ENCODE measurements at places on chromosomes 1 and 21.

DNA sequence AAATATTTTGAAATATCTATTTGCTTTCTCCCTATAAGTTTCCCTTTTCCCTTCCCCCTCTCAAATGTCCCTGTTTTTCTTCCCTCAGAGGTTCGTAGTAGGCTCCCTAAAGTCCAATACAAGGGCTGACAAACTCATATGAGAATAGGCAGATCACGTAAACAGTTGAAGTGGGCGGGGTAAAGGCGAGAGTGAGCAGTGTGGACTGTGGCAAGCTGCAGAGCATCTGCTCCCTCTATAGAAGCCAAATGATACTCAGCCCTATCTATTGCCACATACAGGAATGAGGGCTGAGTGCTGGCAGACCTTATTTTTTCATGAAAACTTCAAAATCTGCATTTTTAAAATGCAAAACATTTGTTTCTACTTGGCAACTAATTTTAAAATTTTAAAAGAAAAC lies 26.3 kb downstream of the PRDX6 start:
- DNase-seq, result no peak

- DNase-seq, result no peak
Observed at GRCh38 chr1:69425871-69426270, 141.9 kb upstream of the LRRC7 start.

- no peak for DNase-seq
Observed at GRCh38 chr21:35414056-35414455, 365.0 kb upstream of the RUNX1 start.

GRCh38 chr1:183139281-183139942 lies 46.7 kb upstream of the LAMC2 start:
- no peak for DNase-seq

- no peak for DNase-seq
Observed at GRCh38 chr1:95309031-95309471, 75.0 kb downstream of the RWDD3 start.

DNA sequence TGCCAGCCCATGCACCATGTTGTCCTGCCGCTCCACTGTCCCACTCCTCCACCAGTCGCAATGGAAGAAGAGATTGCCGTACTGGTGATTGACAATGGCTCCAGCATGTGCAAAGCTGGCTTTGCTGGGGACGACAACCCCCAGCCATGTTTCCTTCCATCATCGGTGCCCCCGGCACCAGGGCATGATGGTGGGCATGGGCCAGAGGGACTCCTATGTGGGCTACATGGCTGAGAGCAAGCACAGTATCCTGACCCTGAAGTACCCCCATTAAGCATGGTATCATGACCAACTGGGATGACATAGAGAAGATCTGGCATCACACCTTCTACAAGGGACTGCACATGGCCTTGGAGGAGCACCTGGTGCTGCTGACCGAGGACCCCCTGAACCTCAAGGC lies 1.9 kb upstream of the AMY2B start:
- no peak for DNase-seq

DNA sequence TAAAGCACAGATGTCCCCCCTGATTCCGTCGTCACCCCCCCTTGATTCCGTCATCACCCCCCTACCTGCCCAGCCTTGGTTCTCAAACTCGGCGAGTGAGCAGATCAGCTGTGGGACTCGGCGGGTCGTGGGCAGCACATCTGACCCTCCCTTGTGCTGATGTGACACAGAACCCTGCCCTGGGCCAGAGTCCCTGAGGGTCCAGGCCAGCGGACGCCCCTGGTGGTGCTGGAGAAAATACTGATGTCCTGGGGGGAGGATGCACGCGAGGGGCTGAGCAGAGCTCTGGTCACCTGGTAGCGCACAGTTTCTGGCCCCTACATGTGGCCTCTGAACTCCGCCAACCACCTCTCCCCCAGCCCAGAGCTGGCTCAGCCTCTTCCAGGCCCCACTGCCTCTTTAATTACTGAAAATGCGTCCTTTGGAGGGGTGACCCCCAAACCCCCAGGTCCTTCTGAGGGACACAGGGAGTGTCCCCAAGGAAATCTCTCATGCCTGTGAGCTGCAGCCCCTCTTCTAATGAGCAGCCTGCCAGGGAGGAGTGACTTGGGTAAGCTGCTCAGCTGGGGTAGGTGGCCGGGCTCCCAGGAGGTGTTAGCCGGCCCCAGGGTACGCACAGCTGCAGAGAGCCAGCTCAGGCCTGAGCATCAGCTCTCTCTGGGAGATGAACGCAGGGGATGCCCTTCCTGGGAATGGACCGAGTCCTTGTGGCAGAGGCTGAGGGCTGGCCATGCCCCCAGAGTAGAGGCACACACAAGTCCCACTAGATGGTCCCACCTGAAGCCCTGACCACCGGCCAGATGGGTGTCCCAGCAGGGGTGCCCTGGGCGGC lies 129.5 kb upstream of the ARHGEF16 start:
- no peak for DNase-seq

GRCh38 chr1:17167041-17167785 lies 37.7 kb upstream of the PADI1 start:
- DNase-seq, result no peak

DNA sequence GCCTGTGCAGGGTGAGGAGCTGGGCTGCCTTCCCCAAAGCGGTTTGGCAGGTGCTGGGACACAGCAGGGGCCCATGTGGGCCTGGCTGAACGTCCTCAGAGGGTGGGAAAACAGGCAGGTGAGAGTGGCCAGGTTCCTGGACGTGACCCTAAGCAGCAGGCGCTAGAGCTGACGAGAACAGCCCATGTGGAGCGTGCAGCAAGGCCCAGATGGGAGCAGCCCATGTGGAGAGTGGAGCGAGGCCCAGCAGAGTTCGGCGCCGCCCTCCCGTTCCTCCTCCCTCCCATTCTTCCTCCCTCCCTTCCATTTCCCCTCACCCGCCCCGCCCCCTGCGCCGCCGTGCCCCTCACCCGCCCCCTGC lies 314.4 kb upstream of the VAMP3 start:
- DNase-seq, result no peak

GRCh38 chr1:94031591-94031990 lies 89.4 kb downstream of the ABCA4 start:
- no peak for DNase-seq

DNA sequence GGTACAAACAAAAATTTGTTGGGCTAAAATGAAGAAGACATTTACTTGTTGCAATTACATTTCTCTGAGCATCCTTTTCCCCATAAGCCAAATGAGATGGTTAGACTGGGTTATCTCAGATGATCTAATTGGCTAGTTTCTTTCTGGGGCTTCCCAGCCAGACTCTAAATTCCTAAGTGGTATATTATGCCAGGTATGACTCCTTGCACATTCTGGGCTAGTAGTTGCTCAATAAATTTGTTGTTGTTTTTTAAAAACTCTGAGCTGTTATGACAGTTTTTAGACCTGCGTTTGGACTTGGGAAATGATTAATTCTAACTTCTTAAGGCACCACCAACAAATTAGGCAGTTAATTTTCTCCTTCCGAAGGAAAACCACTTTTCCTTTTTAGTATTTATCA lies 66.1 kb downstream of the UCK2 start:
- DNase-seq, result no peak

DNA sequence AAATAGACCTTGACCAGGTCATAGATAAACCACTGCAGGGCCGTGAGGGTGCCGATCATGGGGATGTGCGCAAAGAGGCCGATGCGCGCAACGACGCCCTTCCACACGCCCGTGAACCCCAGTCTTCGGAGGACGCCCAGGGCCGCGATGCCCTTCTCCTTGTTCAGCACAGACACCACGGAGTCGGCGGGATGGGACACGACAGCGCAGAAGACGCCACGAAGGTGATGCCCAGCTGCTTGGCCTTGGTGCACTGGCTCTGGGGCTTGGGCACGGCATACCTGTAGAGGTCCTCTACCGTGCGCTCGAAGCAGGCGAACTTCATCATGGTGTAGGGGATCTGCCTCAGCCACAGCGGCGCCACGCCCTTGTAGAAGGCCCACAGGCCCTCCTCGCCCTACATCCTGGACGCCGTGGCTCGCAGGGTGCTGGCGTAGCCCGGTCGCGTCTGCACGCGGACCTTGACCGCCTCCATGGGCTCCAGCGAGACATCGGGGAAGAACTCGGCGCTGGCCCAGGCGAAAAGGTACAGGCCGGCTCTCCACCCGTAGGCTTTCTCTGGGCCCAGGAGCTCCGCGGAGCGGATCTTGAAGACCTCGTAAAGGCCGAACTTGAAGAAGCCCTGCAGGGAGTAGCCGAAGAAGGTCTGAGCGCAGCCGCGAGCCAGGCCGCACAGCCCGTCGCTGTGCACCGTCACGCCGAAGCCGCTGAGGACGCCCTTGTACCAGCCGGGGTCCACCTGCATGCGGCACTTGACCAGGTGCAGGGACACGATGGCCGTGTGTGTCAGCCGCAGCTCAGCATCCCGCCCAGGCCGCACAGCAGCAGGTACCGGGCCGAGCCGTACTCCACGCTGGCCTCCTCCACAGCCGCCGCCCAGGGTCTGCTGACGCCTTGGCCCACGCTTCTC lies 20.5 kb upstream of the DMRTB1 start:
- no peak for DNase-seq

DNA sequence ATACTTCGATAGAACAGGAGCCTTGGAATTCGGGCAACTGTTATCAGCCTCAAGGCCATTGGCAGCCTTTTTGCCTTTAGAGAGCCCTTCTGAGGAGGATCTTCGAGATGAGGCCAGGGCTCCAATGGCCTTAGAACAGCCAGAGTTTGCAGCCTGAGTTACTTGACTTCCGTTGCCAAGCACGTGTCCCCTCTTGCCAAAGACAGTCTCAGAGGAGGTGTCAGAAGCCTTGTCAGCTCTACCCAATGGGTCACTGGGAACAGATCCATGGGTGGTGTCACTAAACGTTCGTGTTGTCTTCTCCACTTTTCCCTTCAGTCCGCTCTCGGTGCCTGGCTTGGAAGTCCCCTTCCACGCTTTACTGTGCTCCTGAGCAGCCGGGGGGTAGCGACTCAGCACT lies 73.2 kb downstream of the KDM1A start:
- no peak for DNase-seq

DNA sequence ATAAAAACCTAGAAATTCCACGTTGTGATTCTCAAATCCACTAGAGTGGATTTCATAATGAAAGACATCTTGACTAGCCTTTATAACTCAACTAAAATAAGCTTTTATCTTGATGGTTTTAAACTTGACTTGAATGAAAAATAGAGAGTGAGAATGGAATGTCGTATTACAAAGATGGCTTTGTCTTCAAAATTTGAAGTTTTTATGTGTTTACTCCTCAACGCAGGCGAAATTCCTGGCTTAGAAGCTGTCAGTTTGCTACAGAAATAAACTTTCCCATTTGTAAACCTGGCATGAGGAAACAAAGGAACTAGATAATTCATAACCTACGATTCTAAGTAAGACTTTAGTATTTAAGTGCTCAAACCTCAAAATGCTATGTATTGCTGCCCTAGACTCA lies 90.0 kb upstream of the KRTAP19-8 start:
- DNase-seq, result no peak

- DNase-seq, result no peak
Observed at GRCh38 chr1:57637155-57637554, 213.3 kb upstream of the DAB1 start.

- DNase-seq, result no peak
Observed at GRCh38 chr1:214425101-214425500, 126.3 kb downstream of the PTPN14 start.

DNA sequence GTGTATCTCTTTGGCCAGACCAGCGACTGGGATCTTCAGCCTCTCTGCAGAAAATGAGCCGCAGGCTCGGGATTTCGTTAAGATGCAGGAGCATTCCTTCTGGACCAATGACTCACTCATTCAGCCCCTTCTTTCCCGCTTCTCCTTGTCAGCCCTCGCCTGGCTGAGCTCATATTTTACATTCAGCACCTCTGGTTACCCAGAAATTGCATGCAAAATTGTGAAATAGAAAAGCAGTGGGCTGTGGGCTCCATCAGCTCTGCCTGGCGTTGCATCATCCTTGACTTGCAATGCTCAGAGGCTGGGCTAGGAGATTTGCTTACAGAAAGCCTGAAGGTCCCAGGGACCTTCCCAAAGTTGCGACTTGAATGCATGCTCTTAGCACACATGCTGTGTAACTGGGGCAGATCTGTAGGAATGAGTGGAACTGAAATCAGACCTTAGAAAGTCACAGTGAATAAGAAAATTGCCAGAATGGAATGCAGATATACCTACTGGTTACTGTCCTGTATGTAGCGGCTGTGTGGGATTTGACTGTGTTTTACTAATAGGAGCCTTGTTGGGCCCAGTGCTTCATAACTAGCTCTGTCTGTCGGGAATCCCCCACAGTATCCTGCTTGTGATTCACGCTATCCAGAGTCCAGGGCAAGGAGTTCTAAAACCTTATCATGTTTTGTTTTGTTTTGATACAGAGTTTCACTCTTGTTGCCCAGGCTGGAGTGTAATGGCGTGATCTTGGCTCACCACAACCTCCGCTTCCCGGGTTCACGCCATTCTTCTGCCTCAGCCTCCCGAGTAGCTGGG lies 444.8 kb downstream of the KIF26B start:
- no peak for DNase-seq

DNA sequence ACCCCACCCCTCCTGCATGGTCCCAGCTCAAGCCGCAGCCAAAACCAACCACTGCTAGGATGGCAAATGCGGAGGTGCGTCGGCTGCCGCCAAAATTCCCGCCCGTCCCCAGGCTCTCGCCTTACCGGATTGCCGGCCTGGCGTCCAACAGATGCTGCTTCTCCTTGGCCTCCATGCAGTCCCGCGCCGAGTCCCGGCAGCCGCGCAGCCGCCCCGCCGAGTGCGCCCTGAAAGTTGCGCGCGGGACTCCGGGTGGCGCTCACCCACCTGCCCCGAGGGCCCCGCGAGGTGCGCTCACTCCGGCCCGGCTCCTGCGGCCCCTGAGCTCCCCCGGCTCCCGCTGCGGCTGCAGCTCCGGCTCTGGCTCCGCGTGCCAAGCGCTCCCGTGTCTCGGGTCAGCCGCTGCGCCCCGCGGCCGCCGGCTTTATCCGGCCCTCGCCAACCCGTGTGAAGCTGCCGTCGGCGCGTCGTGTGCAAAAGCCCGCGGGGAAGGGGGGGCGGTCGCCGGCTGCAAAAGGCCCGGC lies at the start of gene SLC30A2:
Gene SLC30A2, minus strand, starts transcription at position 397 of the 524 bp plus-strand sequence. Its CDS starts 222 bp downstream, at position 175.
- no peak for DNase-seq

DNA sequence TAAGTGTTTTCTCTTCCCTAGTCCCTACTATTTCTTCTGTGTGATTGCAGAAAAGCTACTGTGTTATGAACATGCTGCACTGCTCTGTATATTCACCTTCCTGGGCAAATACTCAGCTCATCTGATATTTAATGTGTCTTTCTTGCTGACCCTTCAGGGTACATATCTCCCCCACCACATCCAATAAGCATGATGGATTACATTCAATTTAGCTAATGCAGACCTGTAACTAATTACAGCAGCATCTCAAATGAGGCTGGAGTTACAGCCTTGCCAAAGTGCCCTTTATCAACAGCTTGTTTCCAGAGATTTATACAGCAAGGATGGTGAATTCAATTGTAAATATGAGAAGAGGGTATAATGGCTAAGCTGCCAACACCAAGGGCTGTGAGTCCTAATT lies 144.0 kb downstream of the KCNH1 start:
- DNase-seq, result no peak

- DNase-seq, result no peak
Observed at GRCh38 chr1:44425341-44426082, 20.5 kb downstream of the RNF220 start.

Measured in activated CD4-positive, CD25-positive, alpha-beta regulatory T cell (primary cell).